MCF 10A (cell line): ENCODE measurements at places on chromosomes 6 and 20.

GRCh38 chr6:46378882-46379416, 112.3 kb downstream of the RCAN2 start:
- no peak for DNase-seq

GRCh38 chr20:21393166-21393565, 4.2 kb downstream of the NKX2-4 start:
- DNase-seq = no peak

GRCh38 chr6:39347206-39347605, 24.7 kb upstream of the KCNK16 start:
- no peak for DNase-seq

DNA sequence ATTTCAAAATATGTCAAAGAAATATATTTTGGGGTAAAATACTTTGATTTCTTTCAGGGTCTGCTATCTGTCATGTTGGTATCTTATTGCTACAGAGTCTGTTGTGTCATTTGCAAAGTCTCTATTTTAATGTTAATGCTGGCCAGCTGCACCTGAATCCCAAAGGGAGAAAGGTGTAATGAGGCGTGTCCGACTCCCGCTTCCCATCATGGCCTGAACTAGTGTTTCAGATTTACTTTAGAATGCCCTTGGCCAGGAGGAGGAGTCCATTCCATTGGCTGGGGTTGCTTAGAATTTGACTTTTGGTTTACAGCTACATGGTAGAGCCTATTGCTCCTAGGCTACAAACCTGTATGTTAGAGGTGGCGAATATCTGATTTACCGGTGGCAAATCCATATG, 69.3 kb downstream of the FAM50B start:
- DNase-seq = no peak

- peak; percentile 51 for DNase-seq
Observed at GRCh38 chr20:4546786-4547185, 174.9 kb upstream of the PRND start.

DNA sequence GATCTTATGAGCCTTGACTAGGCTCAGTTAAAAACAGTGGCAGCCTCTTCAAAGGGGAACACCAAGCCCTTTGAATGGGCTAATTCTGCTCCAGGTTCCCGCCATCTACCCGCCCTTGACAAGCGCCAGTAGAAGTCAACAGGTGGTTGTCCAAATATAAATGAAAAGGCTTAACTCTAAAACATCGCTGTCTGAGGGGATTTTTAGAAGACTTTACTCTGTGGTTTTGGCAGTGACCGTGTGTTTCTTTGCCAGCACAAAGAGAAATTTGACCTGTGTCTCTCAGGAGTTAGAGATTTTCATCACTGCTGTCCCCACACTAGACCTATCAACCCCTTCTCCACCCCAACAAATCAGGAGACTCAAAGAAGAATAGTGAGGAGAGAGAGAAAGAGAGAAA, 19.8 kb upstream of the SIM1 start:
- peak; percentile 27 for DNase-seq

DNA sequence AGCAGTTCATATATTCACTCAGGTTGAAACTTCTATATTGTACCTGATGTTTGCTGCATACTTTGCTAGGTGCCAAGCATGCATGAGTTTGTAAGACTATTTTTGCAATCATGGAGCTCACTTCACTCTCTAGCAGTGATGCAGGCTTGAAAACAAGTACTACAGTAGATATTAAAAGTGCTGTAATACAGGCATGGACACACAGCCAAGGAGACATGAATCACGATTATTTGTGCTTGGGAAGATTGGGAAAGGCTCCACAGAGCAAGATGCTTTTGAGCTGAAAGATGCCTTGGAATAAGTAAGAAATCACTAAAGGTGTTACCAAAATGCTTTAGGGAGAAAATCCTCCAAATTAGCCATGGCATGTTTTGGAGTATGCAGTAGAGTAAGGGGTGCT, 427.4 kb downstream of the UTRN start:
- peak; percentile 51 for DNase-seq

- no peak for DNase-seq
Observed at GRCh38 chr6:12544821-12545565, 171.6 kb upstream of the PHACTR1 start.

DNA sequence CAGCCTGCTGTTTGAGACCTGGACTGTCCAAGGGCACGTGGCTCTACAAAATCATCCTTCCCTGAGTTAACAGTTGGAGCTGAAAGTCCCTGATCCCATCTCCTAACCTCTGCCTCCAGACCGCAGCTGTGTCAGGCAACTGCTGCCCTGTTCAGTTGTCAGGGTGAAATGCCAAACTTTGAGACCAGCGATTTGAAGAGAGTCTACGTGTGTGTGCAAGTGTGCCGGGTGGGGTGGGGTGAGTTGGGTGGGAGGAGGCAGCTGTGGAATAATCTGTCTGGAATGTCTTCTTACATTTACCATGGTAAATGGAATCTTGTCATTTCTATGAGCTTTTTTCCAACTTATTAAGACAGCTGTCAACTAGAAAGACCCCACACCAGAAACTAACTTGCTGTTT, 81.0 kb upstream of the FAM8A1 start:
- DNase-seq = no peak

- no peak for DNase-seq
Observed at GRCh38 chr6:53701333-53702218, 36.0 kb upstream of the KLHL31 start.

- peak; percentile 62 for DNase-seq
Observed at GRCh38 chr6:63272397-63272796, 47.4 kb downstream of the LGSN start.

- DNase-seq = no peak
Observed at GRCh38 chr6:111680015-111680712, 74.5 kb upstream of the TRAF3IP2 start.

DNA sequence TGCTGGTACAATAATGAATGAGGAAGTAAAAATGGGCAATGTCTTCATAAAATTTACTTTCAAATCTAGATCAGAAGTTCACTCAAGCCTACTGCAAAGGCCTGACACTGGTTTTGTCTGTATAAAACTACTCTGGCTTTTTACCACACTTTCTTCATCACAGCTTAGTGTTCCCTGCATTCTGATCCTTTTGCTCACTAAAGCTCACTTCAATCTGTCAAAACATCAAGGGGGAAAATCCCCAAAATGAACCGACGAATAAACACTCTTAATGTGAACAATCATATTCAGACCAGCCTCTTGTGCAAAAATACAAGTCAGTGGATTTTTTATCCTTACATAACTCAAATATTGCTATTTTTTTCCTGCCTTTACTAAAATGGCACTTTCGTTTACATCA, 98.5 kb downstream of the PRDM1 start:
- no peak for DNase-seq

- peak; percentile 13 for DNase-seq
Observed at GRCh38 chr6:71537717-71538116, 249.1 kb downstream of the OGFRL1 start.

DNA sequence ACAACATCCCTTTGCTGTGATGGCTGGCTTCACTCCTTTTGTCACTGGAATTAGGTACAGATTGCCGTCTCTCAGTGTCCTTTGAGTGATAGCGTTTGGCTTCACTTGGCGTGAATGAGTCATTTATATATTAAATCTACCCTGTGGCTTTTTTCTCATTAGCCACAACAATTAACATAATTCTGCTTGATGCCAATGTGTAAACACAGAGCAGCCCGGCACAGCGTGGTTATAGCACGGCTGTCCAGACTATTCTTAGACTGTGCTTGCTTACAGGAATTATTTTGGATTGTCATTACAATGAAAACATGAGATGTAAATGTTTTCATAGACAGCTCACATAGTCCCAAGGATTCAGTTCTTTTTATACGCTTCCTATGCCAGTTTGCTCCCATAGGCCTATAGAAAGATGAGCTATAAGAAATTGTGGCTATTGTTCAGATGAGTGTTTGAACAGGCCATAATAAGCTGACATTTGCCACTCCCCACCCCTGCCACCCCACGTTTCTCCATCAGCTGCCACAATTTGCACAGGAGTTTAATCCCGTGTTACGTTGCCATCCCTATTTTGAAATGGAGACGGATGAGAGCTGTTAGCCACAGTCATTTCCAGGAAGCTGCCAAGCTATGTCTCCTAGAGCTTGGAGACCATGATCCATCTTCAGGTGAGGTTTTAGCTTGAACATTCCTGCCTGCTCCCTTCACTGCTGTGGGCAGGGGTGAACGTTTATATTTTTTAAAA, 65.9 kb downstream of the PPP1R14C start:
- DNase-seq = no peak

- DNase-seq = no peak
Observed at GRCh38 chr6:8114956-8115355, 12.6 kb upstream of the EEF1E1 start.

GRCh38 chr20:6870559-6870958, 103.1 kb downstream of the BMP2 start:
- peak; percentile 26 for DNase-seq

GRCh38 chr6:110039981-110040383, 61.9 kb downstream of the GPR6 start:
- DNase-seq = peak; percentile 47

- DNase-seq = peak; percentile 70
Observed at GRCh38 chr6:14068133-14068532, 49.4 kb upstream of the CD83 start.

- peak; percentile 44 for DNase-seq
Observed at GRCh38 chr6:170231293-170232185, 59.3 kb downstream of the DLL1 start.

DNA sequence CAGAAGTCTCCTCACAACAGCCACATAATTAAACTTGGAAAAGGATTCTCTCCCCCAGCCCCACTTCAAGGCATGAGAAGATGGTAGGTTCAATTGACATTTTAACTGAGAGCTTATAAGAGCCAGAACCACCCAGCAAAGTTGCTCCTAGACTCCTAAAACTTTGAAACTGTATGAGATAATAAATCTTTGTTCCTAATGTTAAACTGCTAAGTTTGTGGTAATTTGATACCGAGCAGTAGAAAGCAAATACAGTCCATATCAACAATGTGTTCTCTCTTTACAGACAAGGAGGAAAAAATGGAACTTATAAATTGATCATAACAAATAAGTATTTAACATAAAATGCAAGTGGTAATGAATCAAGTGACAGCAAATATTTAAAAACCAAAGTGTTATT, 831.8 kb downstream of the MAFB start:
- no peak for DNase-seq

- DNase-seq = no peak
Observed at GRCh38 chr6:18846327-18846726, 459.2 kb downstream of the RNF144B start.

DNA sequence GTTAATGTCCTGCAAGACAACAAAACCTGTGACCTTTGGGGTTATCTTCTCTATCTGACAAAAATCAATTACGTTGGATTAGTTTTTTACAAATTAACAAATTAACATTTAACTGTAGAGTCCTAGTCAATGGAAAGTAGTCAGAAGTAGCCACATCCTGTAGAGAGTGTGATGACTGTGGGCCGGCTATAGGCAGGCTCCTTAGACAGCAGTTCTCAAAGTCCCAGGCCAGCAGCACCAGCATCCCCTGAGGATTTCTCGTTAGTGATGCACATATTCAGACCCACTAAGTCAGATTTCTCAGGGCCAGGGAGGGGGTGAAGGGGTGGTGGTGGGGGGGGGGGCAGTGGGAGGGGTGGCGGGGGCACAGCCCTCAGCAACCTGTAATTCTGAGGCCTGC, 37.2 kb downstream of the ZNF341 start:
- DNase-seq = no peak

- peak; percentile 60 for DNase-seq
Observed at GRCh38 chr6:111150577-111150976, 63.3 kb downstream of the SLC16A10 start.

DNA sequence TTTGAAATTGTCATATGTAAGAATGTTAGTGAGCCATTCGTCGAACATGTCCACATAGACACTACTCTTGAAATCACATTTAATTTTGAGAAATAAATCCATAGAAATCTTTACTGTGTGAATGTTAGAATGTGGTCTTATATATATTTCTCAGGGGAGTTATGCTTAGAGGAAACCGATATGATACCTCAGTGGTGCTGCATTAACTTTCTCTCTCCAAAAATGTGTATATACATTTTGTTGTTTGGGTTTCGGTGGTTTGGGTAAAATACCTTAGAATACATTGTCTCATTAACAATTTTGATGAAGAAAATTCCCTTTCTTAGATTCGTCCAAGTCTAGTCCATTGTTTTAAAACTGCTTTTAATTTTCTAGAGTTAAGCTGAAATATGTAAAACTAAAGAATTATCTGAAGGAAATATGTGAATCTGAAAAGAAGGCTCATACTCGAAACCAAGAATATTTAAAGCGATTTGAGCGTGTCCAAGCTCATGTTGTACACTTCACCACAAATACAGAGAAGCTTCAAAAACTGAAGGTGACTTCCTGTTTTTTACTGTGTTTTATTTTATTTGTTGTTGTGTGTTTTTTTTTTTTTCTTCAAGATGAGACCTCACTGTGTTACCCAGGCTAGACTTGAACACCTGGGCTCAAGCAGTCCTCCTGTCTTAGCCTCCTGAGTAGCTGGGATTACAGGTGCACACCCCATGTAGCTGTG, 10.3 kb downstream of the KIZ start:
- DNase-seq = no peak

GRCh38 chr20:1953621-1954020, 40.2 kb downstream of the PDYN start:
- no peak for DNase-seq

DNA sequence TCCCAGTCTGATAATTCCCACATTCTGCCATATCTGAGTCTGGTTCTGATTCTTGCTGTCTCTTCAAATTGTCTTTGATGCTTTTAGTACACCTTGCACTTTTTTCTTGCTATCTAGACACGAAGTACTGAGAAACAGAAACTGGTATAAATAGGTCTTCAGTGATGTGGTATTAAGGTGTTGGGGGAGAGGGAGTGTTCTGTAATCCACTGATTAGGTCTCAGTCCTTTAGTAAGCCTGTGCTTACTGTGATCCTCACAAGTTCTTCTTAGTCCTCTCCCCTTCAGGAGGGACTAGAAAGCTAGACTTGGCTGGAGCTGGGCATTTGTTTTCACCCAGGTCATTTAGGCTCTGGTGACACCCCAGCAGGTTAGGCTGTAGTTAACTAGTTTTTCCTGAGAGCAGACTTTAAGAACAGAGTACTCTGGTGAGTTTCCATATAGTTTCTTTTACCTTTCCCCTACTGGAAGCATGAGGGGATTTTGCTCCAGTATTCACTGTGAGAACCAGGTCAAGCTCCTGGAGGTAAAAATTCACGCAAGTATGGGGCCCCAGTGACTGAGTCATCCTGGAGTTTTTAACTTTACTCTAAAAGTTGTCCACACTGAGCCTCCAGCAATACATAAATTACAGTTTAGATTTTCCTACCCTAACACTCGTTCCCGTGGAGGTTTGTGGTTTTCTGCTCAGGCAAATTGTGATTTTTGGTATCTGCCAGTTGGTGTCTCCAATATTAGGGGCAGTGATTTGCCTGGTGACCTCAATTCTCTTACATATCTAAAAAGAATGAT, 154.6 kb downstream of the CDKAL1 start:
- DNase-seq = peak; percentile 23

- DNase-seq = peak; percentile 3
Observed at GRCh38 chr6:98324446-98324845, 509.9 kb upstream of the POU3F2 start.

GRCh38 chr6:39114388-39114703, 640 bp downstream of the SAYSD1 start:
- DNase-seq = no peak

DNA sequence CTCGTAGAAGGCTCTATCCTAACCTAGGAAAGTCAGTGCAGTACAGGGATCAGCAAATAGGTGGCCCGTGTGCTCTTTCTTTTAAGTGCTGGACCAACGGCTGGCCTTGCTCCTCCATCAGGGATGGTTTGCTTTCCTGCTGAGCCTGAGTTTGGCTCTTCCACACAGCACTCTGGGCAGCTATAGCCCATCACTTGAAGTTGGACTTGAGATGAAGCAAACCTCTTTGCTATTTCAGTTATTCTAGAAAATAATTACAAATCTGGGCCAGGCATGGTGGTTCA, 66.9 kb upstream of the KCNK16 start:
- peak; percentile 17 for DNase-seq
